ENCODE measurements at places on chromosomes 6 and 20.

GRCh38 chr6:37502703-37503291 lies 3.1 kb upstream of the CCDC167 start:
- DNase-seq = no peak

DNA sequence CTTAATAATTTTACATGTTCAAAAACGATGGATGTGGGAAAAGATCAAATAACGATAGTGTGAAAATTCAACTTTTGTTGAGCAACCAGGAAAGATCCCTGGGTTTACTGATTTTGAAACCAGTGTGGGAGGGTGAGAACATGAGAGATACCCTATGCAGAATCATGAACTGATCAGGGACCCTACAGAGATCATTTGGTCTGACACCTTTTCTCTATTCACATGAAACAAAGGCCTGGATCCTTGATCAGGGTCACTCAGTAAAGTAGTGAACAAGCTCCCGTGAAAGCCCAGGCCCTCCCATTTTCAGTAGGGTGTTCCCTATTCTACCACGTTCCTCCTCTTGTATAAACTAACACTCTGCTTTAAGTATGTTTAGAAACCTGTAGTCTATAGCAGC lies 60.5 kb upstream of the DUSP22 start:
- DNase-seq = no peak

DNA sequence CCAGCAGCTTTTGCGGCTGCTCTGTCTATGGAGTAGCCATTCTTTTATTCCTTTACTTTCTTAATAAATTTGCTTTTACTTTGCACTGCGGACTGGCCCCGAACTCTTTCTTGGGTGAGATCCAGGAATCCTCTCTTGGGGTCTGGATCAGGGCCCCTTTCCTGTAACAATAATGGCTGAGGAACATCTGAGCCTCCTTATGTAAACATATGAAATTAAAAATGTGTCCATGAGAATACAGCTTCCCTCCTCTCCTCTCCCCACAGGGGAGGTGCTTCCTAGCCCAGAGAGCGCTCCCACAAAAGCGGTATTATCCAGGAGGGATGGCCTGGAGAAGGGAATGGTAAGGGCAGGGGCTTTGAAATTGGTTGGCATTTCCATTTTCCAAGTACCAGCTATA lies 81.1 kb downstream of the PSMG4 start:
- no peak for DNase-seq

- no peak for DNase-seq
Observed at GRCh38 chr6:56899311-56899710, 55.6 kb upstream of the BEND6 start.

GRCh38 chr6:6039946-6040509 lies 33.3 kb upstream of the NRN1 start:
- DNase-seq = no peak

DNA sequence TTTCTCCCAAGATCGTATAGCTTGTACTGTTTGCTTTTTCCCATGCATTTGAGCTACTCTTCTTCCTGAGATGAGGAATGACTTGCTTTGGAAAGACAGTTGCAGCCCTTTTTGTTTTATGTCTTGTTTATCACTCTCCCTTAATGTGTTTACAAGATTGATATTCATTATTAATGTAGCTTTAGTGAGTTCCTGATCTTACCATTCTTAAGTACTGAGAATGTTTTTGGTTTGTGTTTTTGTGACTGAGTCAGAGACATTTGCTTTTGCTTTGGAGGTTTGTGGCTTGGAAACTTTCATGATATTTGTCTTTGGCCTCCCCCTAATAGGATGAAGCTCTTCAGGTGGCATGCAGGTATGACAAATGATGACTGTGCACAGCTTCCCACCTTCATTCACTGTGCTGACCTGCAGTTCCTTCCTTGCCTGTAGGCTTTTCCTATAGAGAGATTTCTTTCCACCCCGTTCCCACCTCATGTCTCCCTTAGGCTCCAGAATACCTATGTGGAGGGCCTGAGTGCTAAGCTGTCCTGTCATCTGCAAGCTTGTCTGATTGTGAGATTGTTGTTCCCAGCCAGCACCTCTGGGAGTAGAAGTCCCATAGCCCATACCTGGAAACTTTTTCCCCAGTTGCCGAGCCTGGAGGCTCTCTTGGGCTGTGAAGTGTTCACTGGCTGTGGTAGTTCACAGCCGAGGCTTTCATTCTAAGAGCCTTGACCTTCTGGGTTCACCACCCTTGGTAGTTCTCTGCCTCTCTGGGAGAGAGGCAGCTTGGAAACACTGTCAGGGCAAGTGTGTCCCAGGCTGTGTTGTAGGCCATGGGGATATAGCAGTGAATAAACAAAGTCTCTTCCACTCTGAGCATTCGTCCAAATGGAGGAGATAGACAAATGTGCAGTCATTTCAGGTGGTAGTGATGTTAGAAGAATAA lies 27.1 kb downstream of the CDS2 start:
- DNase-seq = no peak

- DNase-seq = no peak
Observed at GRCh38 chr20:53901064-53901463, 169.3 kb downstream of the BCAS1 start.

- no peak for DNase-seq
Observed at GRCh38 chr6:16504609-16505008, 256.7 kb downstream of the ATXN1 start.

DNA sequence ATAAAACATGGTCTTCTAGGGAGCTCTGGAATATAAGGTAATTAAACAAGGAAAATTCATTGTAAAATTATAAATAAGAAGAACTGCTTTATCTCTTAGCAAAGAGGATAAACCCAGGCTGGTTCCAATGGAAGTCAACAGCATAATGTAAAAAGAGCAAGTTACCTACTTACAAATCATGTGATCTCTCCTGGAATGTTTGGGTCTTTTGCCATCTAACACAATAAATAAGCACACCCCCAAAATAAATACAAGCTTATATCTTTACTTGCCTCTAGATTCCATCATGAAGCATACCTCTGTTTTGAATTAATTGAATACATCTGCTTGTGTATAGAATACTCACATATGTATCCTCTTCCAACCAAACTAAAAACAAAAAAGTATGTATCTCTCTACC lies 2.5 kb upstream of the PHACTR1 start:
- no peak for DNase-seq

GRCh38 chr6:3825851-3826581 lies 23.2 kb upstream of the FAM50B start:
- DNase-seq = no peak

DNA sequence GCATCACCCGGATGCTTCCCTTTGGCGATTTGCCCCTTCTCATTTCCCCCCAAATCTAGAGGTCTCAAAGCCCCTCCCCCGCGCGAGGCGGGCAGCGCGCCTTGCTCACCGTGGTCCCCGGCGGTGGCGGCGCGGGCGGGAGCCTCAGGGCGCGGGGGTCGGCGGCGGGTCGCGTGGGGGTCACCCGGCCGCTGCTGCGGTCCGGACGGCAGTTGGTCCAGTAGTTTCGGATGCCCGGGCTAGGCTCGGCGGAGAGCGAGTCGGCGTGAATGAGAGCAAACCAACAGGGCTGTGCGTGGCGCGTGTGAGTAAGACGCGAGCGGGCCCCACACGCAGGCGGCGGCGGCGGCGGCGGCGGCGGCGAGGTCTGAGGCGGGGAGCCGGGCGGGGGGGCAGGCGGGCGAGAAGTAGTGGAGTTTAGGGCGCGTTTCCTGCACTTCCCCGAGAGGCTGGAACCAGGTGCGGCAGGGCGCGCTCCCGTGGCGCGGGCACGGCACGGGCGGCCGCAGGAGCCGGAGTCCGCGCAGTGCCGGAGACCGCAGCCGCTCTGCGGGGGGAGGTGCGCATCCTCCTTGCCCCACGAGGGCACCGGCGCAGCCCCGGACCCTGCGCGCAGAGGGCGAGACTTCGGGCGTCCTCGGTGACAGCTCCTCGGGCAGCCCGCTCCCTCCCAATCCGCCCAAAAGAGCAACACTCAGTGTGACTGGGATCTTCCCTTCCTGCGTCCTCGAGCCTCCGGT lies 567 bp downstream of the HS3ST5 start:
- DNase-seq = no peak

DNA sequence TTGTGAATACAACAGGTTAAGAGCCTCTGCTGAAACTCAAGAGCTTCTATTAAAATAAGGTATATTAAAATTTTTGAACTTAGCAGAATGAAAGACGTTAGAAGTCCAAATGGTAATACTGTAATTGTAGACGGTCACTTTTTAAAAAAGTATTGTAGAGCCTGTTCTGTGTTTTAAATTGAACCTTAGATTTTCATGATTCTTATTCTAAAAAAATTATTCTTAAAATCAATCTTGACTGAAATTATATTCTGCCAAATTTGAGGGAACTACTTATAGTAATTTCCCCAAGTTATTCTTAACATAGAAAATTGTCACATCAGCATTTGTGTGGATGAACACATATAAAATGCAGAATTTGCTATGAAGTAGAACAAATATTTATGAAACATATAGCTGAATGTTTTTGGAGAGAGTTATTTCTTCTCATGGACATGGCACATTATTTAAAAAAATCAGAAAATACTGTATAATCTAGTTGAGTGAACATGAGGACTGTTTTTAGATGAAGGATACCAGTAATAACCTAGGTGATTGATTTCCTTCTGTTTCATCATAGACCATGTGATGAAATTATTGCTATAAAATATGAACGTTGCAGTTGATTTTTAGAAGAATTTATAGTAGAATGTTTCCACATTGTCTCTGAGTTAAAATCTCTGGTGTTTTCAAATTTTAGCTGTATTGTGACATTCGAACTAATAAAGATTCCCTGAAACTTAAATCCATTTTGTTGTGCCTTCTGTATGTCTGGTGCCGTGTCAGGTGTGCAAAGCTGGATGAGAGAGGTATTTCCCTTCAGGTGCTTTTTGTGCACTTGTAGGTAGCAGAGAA lies 2.8 kb downstream of the TBPL1 start:
- no peak for DNase-seq

DNA sequence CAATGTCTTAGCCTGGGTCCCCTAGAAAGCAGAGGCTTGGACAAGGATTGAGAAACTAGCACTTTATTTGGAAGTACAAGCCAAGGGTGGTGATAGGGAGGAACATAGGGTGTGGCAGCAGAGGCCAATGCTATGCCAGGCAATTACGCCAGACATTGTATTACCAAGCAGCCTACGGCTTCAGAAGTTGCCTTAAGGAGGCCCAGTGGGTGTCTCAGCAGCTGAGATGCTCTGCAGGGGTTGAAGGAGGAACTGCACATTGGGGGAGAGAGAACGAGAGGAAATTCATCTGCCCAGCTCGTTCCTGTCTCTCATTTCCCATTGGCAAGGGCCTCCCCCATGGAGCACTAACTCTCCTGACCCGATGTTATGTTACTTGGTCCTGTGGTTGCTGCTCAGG lies 859 bp downstream of the C20orf202 start:
- no peak for DNase-seq

GRCh38 chr6:37539171-37540028 lies 39.7 kb upstream of the CCDC167 start:
- no peak for DNase-seq

- DNase-seq = peak; percentile 27
Observed at GRCh38 chr6:45419571-45420082, 41.9 kb upstream of the SUPT3H start.

- no peak for DNase-seq
Observed at GRCh38 chr6:100366419-100366818, 98.3 kb downstream of the SIM1 start.

GRCh38 chr20:36866681-36867495 lies 9.1 kb upstream of the TLDC2 start:
- no peak for DNase-seq

DNA sequence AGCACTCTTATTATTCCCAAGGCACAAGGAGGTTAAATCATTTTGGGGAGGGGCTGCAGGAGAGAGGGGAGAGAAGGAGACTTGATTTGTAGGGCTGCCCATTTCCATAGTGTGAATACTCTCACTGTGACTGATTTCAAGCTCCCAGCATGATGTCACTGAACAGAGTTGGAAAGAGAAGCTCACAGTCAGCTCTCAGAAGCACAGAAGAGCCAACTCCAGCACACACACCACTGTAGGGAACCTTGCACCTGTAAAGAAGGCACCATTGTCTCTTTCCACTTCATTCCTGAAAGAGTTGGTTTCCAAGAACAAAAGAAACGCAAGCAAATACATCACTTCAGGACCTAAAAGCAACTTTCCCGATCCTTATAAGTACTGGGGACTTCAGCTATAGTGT lies 12.7 kb upstream of the STK35 start:
- no peak for DNase-seq

DNA sequence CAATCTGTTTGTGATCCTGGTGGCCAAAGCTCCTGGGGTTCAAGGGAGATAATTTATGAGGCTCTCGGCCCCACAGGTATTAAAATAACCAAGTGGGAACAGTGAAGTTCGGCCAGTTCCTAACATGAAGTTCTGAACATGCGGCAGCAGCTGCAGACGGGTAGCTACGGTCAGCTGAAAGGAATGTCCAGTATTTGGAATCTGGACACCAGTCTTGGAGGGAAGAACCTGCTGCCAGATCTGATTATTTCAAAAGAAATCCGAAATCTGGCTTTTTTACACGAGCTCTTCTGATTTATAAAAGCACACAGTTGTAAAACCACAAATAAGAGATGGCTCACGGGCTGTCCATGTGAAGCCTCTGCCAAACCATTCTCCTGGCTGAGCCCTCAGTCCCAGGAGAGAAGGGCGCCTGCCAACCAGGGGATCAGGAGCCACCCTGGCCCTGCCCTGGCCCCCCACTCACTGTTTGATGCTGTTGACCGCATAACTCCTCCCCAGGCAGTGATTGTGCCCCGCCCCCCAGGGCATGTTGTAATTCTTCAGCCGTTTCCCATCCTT lies 28.2 kb upstream of the KCNB1 start:
- no peak for DNase-seq

DNA sequence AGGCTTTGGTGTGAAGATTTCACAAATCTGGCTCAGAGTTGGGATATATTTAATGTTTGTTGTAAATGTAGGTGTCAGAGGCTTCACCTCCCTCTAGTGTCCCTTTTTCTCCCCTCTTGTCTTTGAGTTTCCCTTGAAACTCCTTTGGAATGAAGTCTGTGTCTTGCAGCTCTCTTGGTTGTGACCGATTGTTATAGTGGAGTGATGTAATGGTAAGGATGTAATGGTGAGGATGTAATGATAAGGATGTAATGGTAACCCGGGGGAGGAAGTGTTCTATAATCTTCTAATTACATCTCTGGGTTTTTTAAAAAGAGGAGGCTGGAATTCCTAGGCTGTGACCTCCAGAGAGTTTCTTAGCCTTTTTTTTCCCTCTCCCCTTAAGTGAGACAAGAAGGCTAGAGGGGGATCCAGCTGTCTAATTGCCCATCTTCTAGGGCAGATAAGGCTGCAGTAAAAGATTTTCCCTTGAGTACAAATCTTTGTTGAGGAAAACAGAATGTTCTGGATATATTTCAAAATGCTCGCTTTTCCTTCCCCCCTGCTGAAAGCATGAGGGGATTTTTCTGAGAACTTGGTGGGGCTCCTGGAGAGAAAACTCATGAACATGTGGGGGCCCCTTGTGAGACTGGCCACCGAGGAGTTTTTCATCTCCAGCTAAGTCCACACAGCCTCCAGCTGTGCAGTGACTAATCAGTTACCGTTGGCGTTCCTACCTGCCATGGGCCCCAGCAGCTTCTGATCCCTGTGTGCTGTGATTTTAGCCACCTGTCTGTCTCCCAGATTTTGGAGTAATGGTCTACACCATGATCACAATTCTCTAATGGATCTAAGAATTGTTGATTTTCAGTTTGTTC lies 156.7 kb upstream of the PMEPA1 start:
- no peak for DNase-seq

- DNase-seq = no peak
Observed at GRCh38 chr20:64050261-64051032, 1.0 kb upstream of the SOX18 start.

- DNase-seq = no peak
Observed at GRCh38 chr20:47704746-47705496, 80.4 kb downstream of the SULF2 start.
